Suppressor macrophage (primary cell): ENCODE measurements at places on chromosomes 13 and 19.
A peak's percentile ranks its signal among the peaks of the same experiment; 100 is the strongest.

GRCh38 chr19:29967623-29968022, 25.6 kb downstream of the URI1 start:
- DNase-seq, result peak; percentile 17

DNA sequence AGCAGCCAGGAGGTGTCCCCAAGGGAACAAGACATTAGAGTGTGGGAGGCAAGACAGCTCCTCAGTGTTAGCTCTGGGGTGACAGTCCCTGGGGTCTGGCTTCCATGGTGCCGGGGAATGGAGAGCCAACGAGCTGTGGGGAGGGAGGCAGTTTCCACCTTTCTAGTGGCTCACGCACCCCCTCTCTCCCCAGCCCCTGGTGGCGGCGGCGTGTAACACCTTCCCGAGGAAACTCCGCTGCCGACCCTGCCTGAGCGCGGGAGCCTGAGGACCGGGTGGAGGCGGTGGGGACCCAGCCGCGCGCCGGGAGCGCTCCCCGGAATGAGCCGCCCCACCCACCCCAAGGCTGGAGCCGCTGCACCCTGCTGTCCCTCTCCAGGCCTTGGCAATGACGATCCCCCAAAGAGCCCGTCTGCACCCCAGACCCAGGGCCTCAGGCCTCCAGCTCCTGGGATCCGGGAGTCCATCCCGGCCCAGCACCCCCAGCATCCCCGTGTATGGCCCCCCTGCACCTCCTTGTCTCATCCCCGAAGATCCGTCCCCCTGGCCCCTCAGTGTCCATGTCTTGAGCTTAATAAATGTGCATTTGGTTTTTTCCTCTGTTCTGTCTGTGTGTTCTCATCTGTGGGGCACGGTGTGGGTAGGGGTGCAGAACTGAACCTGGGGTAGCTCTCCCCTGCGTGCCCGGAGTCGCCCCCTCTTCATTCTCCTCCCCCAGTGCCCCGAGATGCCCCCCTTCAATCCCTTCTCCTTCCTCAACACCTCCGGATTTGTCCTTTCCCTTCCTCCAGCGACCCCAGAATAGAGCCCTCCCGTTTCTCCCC, 622 bp upstream of the FXYD5 start:
- peak; percentile 29 for DNase-seq

GRCh38 chr19:46015687-46016425, 7.0 kb downstream of the PGLYRP1 start:
- DNase-seq, result peak; percentile 19

DNA sequence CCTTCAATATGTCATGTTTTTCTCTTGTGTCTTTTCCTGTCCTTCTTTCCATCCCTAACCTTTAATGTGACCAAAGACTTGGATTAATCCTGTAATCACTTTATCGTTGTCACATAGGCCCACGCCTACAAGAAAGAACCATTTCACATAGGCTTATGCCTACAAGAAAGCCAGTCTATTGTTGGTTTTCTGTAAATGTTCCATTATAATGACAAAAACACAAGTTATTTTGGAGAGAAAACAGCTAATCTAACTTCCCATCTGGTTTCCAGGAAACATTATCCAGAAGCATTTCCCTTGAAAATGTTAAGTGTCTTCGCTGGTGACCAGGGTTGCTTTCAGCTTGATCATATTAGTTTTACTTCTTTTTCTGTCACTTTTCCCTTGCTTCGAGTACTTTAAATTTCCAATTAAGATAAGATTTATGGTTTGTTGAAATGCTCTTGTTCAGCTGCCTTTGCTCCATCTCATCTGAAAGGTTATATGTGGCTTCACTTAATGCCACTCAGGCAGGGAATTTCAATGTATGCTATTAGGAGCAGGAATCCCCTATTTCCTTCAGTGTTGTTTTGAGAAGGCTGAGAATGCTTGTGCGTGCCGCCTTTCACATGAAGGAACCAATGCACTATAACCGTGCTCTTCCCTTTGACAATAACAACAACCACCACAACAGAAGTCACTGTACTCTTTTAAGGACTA, 708.2 kb downstream of the EFNB2 start:
- DNase-seq, result no peak

DNA sequence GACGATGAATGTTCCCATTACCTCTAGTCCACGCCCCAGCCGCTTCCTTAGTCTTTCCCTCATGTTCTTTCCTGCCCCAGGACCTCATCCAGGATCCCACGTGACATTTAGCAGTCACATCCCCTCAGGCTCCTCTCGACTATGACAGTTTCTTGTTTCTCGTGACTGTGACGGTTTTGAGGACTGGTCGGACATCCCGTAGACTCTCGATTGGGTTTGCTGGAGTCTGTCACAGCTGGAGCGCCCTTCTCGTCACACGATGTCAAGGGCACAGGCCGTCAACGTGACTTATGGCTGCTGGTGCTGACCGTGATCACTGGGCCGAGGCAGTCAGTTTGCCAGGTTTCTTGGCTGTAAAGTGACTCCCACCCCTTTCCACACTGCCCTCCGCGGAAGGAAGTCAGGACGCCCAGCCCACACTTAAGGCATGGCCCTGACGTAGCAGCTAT, 22.8 kb downstream of the ELAVL1 start:
- no peak for DNase-seq

GRCh38 chr13:36787181-36787580, 31.8 kb upstream of the RFXAP start:
- no peak for DNase-seq

DNA sequence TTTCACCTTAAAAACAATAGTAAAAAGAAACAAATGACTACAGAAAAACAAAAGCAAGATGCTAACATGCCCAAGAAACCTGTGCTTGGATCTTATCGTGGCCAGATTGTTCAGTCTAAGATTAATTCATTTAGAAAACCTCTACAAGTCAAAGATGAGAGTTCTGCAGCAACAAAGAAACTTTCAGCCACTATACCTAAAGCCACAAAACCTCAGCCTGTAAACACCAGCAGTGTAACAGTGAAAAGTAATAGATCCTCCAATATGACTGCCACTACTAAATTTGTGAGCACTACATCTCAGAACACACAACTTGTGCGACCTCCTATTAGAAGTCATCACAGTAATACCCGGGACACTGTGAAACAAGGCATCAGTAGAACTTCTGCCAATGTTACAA, 6.0 kb downstream of the CKAP2 start:
- DNase-seq, result no peak

GRCh38 chr13:99845161-99845874, 126.2 kb downstream of the ZIC5 start:
- DNase-seq, result no peak

GRCh38 chr13:50845211-50845610, 1.7 kb upstream of the DLEU7 start:
- DNase-seq, result peak; percentile 23

GRCh38 chr13:63279136-63279535, 1863.5 kb upstream of the PCDH20 start:
- DNase-seq, result no peak

GRCh38 chr19:20070691-20071090, 7.1 kb upstream of the ZNF90 start:
- DNase-seq, result no peak

DNA sequence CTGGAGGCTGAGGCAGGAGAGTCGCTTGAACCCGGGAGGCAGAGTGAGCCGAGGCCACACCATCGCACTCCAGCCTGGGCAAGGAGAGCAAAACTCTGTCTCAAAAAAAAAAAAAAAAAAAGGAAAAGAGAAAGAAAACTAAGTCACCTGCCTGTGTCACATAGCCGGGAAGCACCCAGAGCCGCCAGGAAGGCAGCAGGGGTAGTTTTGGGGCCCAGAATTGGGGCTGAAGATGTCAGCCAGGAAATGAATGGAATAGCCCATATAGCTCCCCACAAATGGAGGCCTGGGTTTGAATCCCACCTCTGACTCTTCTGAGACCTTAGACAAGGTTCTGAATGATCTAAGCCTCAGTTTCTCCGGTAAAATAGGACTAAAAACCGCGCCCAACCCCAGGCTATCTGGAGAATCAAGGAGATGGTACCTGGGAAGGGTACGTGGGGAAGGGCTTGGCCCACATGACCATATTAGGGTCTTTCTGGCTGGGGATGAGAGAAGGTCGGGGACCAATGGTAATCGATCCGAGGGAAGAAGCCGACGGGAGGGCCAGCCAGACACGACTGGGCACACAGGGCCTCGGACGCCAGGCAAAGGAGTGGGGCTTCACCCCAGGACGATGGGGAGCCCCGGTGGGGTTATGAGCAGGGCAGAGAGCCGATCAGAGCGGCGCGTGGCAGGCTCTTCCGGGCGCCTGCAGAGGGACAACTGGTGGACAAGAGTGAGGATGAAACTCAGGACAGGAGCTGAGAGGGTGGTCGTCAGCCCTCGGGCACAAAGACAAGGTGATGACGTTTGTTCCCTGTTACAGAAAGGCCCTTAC, 14.4 kb downstream of the CCDC124 start:
- DNase-seq, result no peak
